ENCODE measurements at places on chromosomes 5 and 9.

GRCh38 chr9:88925481-88925880 is 65.8 kb upstream of the S1PR3 start:
- no peak for DNase-seq

- no peak for DNase-seq
Observed at GRCh38 chr5:87829217-87829551, 416.5 kb upstream of the CCNH start.

DNA sequence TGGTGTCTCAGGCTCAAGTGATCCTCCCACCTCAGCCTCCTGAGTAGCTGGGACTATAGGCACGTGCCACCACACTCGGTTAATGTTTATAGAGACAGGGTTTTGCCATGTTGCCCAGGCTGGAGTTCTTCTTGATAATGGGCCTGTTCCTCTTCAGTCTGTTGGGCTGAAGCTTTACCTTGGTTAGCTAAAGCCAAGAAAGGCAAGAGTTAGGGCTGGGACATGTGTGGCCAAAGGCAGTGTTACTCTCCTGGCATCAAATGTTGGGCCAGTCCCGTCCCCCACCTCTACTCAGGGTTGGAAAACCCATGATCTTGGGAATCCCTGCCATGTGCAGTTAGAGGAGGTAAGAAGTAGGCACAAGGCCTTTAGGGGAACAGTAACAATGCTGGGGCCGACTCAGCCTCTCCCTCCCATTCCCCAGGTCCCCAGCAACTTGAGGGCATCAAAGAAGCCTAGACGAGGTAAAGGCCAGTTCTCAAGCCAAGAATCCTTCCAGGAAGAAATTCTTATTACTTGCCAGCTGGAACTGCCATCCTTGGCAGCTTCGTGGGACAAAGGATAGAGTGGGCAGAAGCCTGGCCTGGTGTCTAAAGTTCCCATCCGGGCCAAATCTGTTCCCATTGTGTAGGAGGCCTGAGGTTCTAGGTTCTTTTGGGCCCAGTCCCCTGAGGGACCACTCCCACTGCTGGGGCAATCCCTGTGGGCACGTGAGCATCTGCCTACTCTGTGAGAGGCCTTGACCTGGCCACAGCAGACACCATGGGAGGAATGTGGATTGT is 4.5 kb downstream of the EGR1 start:
- no peak for DNase-seq

GRCh38 chr9:68904454-68904853 is 109.5 kb downstream of the PRKACG start:
- no peak for DNase-seq

DNA sequence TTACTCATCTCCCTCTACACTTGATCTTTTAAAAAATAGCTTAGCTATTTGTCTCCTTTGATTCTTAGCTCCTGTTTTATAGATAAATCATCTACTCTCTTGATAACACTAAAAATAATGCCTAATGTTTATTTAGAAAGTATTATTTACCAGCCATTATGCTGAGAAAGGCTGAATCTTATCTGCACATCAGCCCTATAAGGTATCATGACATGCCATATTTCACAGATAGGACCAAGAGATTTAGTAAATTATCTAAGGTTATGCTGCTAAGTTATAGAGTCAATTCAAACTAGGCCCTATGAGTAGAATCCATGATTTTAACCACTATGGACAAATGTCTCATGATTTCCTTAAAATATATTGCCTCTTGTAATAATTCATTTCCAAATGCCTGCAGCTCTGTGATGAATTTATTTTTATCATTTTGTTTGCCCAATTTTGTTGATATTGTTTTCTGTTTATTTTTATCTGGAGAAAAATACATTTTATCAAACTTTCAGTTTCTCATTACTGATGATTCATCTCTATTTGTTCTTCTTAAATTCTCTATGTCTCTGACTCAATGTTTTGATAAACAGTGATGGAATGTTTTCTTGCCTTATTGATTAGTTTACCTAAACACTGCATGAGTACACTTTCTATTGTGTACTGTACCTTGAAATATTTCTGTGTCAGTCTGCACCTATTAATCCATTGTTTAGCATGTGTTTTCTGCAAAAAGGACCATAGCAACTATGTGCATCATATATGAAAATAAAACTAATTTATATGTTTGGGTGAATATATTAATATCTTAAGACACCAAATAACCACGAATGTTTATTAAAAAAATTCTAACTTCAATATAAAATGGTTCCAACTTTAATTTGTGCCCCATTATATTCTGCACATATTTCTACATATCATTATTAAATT is 300.8 kb downstream of the CDH9 start:
- no peak for DNase-seq

GRCh38 chr9:83034026-83034425 is 28.9 kb downstream of the RASEF start:
- DNase-seq, result no peak

GRCh38 chr5:157172403-157172802 is 6.3 kb upstream of the GARIN3 start:
- no peak for DNase-seq

DNA sequence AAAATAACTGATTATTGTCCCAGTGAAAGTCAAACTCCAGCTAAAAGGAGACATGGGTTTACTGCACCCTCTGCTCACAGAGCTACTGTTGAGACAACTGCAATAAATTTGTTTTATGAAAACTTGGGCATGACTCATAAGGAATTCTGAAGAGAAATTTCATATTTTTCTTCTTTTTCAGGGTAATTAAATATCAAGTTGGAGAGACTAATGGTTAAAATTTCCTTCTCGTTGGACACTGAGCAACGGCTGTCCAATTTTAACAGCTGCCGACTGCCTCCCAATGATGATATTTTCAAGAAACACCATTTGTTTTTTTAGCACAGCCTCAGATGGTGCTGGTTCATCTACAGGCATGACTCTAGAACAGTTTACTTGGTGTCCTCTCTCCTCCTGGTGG is 259.2 kb upstream of the RGMB start:
- DNase-seq, result no peak

DNA sequence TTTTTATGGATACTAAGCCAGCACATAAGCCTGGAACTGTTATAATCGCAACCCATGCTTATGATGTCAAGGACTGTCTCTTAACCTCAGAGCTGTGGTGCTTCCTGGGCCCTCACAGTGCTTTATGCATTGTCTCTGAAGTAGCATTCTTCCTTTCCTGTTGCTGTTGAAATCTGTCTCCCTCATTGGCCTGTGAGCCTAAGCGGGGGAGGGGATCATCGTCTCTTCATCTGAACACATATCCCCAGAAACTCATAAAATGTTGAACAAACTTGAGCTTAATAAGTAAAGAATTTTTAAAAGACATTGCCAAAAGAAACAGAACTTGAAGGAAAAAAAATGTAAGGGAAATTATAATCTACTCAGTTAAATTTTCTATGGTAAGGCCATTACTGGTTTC is 80.3 kb downstream of the SGCD start:
- DNase-seq, result no peak

DNA sequence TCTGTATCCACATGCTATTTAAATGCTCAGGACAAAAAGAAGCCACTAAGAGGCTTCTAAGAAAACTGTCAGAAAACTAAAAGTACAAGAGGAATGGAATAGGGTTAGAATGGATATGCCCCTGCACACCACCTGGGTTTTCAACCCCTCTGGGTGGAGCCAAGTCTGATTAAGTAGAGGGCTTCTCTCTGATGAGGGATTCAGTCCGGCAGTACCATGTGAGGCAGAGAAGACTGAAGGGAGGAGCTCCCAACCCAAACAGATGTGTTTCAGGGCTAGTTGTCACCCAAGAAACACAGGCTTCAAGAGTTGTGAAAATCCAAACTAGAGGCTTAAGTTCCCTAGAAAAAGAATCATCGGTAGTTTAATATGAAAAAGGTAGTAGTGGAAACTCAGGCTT is 12.5 kb downstream of the NREP start:
- DNase-seq, result no peak

GRCh38 chr5:90911169-90911568 is 352.6 kb downstream of the ADGRV1 start:
- no peak for DNase-seq

DNA sequence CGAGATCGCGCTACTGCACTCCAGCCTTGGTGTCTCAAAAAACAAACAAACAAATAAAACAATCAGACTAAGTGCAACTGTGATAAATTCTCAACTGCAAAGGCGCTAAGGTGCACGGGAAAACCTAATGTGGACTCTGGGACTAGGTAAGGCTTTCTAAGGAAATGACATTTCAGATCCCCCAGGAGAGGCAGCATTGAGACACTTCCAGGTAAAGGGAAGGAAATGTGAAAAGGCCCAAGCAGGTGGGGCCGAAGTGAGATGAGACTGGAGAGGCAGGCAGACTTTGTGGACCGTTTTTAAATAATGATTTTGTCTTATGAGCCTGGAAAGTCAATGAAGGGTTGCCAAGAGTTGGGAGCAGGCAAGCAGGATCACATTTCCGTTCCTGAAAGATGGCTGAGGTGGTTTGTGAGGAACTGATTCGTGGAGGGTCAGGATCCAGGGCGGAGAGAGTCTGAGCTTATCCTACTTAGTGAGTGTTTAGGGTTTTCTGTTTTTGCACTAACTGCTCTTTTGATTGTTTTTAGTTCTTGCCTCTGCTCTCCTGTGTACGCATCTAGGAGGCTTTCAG is 2.0 kb upstream of the APBA1 start:
- no peak for DNase-seq

GRCh38 chr9:130330202-130330862 is 64.8 kb downstream of the HMCN2 start:
- DNase-seq, result peak; percentile 80

DNA sequence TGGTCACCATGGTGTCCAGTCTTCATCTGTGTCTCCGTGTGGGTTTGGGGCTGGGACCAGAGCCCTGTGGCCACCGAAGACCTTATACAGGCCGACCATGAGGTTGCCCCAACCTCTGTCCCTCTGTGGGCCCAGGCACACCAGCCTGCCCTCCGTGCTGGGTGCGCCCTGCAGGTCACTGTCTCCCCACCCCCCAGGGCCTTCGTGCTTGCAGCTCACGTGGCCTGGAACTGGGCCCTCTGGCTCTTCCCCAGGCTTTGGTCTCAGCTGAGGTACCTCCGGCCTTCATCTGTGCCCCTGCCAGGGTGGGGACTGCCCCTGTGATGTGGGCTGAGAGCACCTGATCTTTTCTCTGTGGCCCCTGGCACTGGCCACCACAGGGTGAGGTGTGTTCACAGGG is 92.1 kb downstream of the RXRA start:
- DNase-seq, result no peak

GRCh38 chr9:4965174-4965821 is 19.8 kb upstream of the JAK2 start:
- no peak for DNase-seq

GRCh38 chr5:97543166-97543565 is 360.1 kb upstream of the RIOK2 start:
- no peak for DNase-seq

GRCh38 chr9:21923694-21924093 is 70.5 kb downstream of the CDKN2A start:
- no peak for DNase-seq

DNA sequence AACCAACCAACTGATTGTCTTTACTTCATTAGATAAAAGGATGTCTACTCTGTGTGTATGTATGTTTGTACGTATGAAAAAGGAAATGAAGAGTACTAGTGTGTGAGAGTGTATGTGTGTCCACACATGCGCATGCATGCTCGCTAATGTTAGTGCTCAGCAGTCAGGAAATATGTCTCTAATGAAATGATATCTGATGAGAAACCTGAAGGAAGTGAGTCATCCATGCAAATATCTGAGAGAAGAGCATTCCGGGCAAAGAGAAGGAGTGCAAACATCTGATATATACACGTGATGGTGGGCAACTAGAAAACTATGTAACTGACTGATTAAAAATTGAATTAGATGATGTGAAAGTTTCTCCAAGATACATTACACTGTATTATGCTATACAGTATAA is 29.6 kb upstream of the UGCG start:
- DNase-seq, result no peak

DNA sequence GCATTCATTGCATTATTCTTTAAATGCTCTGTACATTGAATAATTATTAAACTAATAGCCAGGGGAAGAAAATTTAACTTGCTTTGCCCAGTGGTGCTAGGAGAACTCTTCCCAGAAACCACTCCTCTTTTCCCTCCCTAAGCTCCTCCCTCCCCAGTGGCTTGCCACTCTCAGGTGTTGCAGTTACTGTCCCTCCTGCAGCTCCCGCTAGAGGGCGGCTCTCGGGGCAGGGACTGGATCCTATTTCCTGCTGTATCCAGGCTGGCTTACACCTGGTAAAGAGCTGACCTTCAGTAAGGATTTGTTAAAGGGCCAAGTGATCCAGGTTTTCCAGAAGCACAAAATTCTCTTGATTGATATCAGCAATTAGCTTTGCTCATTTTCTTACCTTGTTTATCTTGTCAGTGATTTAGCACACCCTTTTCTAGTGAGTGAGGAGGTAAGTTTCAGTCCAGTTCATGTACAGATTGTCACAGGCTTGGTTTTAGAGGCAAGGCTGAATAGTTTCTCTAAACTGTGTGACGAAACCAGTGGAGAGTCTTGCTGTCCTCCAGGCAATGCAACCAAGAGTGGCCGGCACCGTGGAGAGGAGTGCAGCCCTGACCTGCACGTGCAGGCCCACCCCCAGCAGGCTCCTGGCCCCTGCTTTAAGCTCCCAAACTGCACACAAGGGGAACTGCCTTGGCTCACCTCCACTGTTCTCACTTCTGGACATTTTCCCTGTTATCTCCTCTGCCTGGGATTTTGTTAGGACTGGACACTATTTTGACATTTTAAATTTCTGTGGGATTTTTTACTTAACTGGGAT is 423.8 kb downstream of the SPOCK1 start:
- no peak for DNase-seq

GRCh38 chr9:85310573-85310972 is 431.2 kb downstream of the AGTPBP1 start:
- DNase-seq, result no peak

DNA sequence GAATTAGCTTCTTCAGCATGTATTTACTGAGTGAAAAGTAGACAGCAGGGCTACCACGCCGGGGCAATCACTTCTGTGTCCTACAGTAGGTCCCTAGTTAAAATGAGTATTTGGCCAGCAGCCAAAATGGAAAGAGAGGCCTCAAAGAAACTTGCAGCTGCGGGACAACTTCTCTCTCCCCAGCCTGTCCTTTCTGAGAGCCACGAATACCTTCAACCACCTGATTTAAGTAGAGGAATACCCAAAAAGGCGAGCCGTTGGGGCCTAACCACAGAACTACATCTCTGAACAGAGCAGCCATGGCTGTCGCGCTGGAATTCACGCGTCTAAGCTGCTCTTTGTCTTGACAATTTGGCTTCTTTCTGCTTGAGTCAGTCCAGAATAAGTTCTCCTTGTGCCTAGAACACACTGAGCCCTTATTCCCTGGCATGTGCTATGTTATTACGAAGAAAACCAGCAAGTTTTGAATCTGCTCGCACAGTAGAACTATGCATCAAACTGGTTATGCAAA is 43.8 kb upstream of the GOLPH3 start:
- DNase-seq, result peak; percentile 22

GRCh38 chr9:121222524-121223171 is 21.0 kb upstream of the RAB14 start:
- DNase-seq, result peak; percentile 41
